Small intestine (tissue), 16 donors: ENCODE measurements at places on chromosomes 16 and 17. TPM values are rescaled to one million over a fixed set of nuclear protein-coding genes. Genes with fewer than 3 reads are reported as not detected.

MOSMO gene
- 5.6 TPM for polyA plus RNA-seq

PNMT gene
- polyA plus RNA-seq, result 6.5 TPM

GPR179 gene
- polyA plus RNA-seq, result not detected

NGFR gene
- 0.54 TPM for polyA plus RNA-seq

ELMO3 gene
- polyA plus RNA-seq, result 36.3 TPM

SULT1A4 gene
- polyA plus RNA-seq, result 151 TPM

DNA sequence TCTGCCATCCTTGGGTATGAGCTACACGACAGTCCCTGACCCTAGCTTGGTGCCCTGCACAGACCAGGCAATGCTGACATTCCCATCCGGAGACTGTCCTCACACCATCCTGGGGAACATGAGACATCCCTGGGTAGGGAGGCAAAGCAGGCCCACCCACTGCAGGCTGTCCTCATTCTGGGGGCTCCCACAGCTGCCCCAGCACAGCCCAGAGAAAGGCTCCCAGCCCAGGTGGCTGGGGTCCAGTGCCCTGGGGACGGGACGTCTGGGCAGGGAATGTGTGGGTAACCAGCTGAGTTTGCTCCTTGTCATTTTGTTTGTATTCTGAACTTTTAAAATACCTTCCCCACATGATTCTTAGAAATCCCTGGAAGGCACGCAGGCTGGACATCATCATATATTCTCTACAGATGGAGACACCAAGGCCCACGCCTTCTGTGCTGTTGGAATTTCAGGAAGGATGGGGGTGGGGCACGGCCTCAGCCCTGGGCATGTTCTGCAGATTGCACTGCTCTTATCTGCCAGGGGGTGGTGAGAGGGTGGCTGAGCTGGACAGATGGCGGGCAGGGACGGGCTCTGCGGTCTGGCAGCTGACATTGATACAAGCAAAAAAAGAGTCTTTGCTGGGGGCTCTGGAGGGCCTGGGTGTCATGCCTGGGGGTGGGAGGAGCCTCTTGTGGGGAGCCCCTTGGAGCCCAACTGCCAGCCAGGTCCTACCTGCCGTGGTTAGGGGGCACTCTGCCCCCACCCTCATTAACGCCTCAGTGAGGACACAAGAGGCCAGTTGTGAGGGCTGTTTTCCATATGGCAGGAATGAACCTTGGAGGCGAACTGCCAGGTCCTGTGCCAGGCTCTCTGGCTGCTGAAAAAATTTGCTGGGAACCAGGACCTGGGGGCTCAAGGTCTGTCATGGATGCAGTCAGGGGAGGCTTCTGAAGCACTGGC, 28.4 kb downstream of the LRRC75A start:
- H3K27ac ChIP-seq, result peak overlapping the region; percentile 96
- peaks cover 89% of the 10 kb centered on the region for H3K4me1 ChIP-seq
- H3K27me3 ChIP-seq, result no peaks in the 10 kb centered on the region
- peak; percentile 81 for DNase-seq

GRCh38 chr17:19760746-19761145, 12.6 kb upstream of the ALDH3A1 start:
- no peak overlapping the region for H3K27ac ChIP-seq
- no peaks in the 10 kb centered on the region for H3K36me3 ChIP-seq
- no peak overlapping the region for H3K4me3 ChIP-seq
- DNase-seq, result no peak
- H3K27me3 ChIP-seq, result no peaks in the 10 kb centered on the region

DNA sequence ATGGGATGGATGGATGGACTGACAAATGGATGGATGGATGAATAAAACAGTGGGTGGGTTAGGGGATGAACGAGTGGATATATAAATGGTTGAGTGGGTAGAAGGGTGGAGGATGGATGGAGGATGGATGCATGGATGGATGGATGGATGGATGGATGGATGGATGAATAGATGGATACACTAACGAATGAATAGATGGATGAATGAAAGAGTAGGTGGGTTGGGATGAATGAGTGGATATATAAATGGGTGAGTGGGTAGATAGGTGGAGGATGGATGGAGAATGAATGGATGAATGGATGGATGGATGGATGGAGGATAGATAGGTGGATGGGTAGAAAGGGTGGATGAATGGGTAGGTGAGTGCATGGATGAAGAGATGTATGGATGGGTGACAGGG, 62.1 kb downstream of the CDYL2 start:
- H3K4me1 ChIP-seq, result no peaks in the 10 kb centered on the region
- no peaks in the 10 kb centered on the region for H3K27me3 ChIP-seq
- no peak overlapping the region for H3K27ac ChIP-seq
- DNase-seq, result no peak
- no peaks in the 10 kb centered on the region for H3K36me3 ChIP-seq

DNA sequence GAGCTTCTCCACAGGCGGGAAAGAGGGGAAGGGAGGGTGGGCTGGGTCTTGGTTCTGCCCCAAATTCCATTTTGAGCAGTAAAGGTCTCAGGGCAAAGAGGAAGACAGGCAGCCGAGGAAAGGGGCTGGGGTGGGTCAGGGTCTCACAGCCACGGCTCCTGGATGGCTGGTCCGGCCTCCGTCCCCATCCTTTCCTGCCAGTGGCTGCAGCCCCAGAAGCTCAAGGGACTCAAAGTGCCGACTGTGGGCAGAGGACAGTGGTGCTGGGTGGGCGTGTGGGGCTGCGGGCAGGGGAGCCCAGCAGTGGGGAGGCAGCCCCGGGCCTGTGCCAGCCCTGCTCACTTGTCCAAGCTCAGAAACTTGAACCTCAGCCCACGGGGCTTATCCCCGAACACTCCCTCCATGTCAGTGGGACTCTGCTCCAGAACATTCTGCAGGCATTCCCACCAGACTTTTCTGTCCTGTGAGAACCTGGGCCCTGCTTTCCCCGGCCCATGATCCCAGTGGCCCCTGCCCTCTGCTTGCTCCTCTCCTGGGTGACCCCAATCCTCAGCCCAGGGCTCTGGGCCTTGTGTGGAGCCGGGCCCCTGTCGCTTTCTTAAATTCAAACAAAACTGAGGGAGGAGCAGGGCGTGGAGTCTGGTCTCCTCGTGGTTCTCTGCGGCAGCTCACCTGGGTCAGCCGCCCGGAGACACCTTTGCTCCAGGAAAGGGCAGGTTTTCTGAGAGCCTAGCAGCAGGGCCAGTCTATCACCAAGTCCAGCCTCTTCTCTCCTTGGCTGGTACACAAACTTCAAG, 117.8 kb upstream of the METRNL start:
- no peak for DNase-seq
- no peaks in the 10 kb centered on the region for H3K36me3 ChIP-seq
- H3K27ac ChIP-seq, result no peak overlapping the region
- no peak overlapping the region for H3K4me3 ChIP-seq
- H3K4me1 ChIP-seq, result no peaks in the 10 kb centered on the region
- H3K27me3 ChIP-seq, result no peaks in the 10 kb centered on the region

GRCh38 chr17:42133461-42134041, 10.9 kb downstream of the HSPB9 start:
- DNase-seq, result no peak
- no peak overlapping the region for H3K4me3 ChIP-seq
- peaks cover 12% of the 10 kb centered on the region for H3K36me3 ChIP-seq
- peak overlapping the region; percentile 46 for H3K27ac ChIP-seq
- no peaks in the 10 kb centered on the region for H3K27me3 ChIP-seq

DNA sequence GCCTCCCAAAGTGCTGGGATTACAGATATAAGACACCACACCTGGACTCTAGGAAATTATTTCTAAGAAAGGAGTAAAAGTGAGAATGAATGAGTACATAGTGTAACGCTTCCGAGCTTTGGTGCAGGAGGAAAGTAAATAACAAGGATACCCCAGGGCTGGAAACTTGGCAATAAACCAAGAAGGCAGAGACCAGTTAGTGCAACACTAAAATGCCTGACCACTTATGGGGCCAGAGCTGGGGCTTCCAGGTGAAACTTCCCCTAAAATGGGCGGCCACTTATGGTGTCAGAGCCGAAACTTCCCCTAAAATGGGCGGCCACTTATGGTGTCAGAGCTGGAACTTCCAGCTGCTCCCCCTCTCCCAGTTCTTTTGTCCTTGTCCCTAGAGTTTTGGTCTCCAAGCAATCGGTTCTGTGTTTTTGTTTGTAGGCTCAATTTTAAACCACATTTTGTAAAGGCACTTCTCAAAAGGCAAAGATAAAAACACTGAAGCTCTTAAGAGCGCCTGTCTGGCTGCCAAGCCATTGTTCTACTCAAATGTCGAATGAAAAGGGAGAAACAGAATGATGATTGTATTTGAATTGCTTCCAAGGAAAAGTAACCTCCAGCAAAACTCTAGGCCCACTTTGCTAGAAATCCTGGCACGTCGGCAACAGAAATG, 63.9 kb downstream of the NXN start:
- H3K36me3 ChIP-seq, result no peaks in the 10 kb centered on the region
- H3K4me1 ChIP-seq, result no peaks in the 10 kb centered on the region
- no peak overlapping the region for H3K4me3 ChIP-seq

- H3K27ac ChIP-seq, result no peak overlapping the region
- H3K36me3 ChIP-seq, result peaks cover 41% of the 10 kb centered on the region
- DNase-seq, result no peak
- H3K4me1 ChIP-seq, result peaks cover 4% of the 10 kb centered on the region
- no peak overlapping the region for H3K4me3 ChIP-seq
Measured at GRCh38 chr16:22347100-22347820, 27.2 kb downstream of the CDR2 start.

- H3K27me3 ChIP-seq, result no peaks in the 10 kb centered on the region
- no peak for DNase-seq
- no peak overlapping the region for H3K4me3 ChIP-seq
Measured at GRCh38 chr17:56031636-56032035, 121.6 kb upstream of the ANKFN1 start.

DNA sequence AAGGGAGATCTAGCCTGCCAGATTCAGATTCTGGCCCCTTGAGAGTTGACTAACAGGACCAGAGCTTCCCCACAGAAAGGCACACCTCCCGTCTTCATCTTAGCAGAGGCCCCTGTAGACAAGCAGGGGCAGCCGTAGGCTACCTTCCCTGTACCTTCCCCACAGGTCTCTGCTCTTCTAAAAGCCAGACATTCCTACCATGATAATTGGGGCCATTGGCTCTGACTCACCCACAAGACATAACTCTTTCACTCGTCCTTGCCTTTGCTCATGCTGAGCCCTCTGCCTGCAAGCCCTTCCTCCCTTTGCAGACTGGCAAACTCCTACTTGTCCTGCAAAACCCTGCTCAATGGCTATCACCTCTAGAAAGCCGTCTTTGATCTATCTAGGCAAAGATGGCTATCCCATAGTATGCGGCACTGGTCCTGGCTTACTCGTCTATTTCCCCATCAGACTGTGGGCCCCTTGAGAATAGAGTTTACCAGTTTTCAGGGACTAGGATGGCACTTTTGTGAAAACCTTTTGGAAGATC, 43.8 kb downstream of the PIMREG start:
- no peak for DNase-seq
- H3K4me3 ChIP-seq, result no peak overlapping the region
- H3K27me3 ChIP-seq, result no peaks in the 10 kb centered on the region
- no peaks in the 10 kb centered on the region for H3K4me1 ChIP-seq
- H3K36me3 ChIP-seq, result no peaks in the 10 kb centered on the region

GRCh38 chr17:17666111-17666714, 15.0 kb upstream of the RAI1 start:
- H3K4me3 ChIP-seq, result no peak overlapping the region
- H3K4me1 ChIP-seq, result no peaks in the 10 kb centered on the region
- no peaks in the 10 kb centered on the region for H3K36me3 ChIP-seq
- no peak for DNase-seq
- no peaks in the 10 kb centered on the region for H3K27me3 ChIP-seq
- H3K27ac ChIP-seq, result no peak overlapping the region

DNA sequence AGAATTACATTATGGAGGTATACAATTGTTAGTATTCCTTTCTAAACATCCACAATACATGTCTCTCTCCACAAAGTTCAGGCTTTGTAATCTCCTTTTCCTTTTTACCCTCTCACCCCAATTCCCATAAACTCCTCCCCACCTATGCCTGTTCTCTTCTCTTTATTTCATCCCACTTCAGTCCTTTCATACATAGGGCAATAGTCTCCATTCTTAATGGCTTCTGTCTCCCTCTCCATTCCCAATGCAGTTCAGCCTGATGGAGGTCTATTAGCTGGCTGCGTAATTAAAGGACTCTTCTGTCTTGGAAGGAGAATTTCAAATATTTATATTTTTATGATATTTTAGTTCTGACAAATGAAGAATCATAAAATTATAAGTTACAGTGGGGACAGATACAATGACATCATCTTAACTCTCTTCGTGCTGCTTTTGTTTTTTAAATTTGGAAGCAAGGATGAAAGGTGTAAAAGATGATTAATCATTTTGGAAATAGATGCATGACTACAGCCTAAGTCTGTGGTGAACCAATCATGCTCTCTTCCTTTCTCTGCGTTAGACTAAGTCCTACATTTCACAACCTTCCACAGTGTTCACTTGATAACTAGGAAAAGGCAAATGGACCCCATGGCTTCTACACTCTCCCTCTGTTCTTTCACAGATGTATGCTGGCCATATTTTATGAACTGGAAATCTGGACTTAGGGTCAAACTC, 11.2 kb upstream of the FAM20A start:
- H3K4me3 ChIP-seq, result no peak overlapping the region
- no peak for DNase-seq
- H3K36me3 ChIP-seq, result no peaks in the 10 kb centered on the region

DNA sequence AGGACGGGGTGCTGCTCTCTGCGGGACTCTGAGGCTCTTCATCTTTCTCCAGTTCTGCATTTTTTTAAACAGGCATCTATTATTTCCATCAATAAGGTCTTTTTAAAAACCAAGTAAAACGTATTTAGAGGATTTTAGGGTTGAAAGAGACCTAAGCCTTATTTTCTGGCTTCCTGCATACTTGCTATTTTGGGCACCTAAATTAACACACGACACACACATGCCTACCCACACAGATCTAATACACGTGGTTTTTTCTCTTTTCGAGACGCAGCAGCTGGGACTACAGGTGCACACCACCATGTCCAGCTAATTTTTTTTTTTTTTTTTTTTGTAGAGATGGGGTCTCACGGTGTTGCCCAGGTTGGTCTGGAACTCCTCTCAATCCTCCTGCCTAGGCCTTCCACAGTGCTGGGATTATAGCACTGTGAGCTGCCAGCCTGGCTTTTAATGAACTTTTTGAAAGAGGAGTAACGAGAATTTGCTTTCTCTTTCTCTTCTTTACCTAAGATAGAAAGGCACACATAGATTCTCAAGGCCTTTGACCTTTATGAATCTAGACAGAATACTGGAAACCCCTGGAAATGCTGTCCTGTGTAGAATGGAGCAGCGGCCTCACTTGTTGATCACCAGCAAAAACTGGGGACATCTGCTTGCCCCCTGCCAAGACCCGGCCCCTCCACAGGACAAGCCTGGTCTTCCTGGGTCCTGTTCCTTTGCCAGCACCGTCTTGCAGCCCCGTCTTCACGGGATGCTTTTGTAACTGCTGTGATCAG, 13.8 kb downstream of the DNAAF8 start:
- no peak overlapping the region for H3K4me3 ChIP-seq
- no peaks in the 10 kb centered on the region for H3K4me1 ChIP-seq
- no peaks in the 10 kb centered on the region for H3K27me3 ChIP-seq
- peaks cover 4% of the 10 kb centered on the region for H3K36me3 ChIP-seq

DNA sequence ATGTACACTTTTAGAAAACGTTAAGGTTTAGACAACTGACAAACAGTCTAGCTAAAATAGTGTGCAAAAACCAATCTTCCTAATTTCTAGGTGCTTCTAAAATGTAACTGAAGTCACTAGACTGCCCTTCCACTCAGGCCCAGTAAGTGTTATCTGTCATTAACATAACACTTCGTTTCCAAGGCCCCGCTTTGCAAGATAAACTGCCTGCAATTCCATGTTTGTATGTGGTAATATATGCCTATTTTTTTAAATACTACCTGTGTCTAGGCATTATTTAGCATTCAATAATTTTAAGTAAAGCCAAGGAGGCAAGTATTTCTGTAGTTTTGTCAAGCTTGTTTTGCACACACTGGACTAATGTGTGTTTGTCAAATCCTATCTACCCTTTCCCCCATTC, 3.2 kb downstream of the USP32 start:
- no peaks in the 10 kb centered on the region for H3K27me3 ChIP-seq
- H3K27ac ChIP-seq, result no peak overlapping the region
- DNase-seq, result no peak
